ENCODE measurements at places on chromosomes 2 and 18. TPM values are rescaled to one million over a fixed set of nuclear protein-coding genes. Genes with fewer than 3 reads are reported as not detected.
A peak's percentile ranks its signal among the peaks of the same experiment; 100 is the strongest.

Gene OTX1
- total RNA-seq: not detected

Gene EML6
- 5.9 TPM for total RNA-seq

Gene RPE
- total RNA-seq: 35.5 TPM

Gene RALB
- total RNA-seq: 49.3 TPM

DNA sequence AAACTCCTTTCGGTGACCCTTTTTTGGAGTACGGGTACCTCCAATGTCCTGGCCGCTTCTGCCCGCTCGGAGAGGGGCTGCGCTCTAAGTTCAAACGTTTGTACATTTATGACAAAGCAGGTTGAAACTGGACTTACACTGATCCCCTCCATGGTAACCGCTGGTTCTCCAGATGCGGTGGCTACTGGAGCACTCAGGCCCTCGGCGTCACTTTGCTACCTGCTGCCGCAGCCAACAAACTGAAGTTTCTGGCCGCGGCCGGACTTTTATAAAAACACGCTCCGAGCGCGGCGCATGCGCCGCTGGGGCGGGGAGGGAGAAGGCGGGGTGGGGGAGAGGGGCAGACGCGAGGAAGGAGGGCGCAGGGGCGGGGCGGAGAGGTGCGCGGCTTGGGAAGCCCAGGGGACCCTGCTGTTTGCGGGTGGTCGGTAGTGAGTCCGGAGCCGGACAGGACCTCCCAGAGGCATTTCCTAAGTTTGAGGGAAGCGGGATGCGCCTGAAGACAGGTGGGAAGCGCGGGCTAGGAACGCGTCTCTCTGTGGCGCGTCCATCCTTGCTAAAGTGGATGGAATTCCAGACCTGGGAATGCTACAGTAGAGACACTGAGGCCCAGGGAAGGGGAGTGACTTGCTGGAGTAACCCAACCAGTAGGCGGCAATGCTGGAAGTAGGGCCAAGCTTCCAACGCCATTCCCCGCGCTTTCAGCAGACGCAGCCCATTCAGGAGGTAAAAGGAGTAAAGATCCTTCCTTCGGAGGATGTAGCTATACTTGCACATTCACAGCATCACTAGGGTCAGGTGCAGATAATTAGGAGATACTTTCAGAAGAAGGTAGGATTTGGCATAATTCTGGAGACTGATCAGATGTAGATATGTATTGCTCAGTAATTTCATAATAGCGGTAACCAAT, at the start of gene CXCR4:
CXCR4 (minus strand) TSS at position 241 of the 910 bp plus-strand sequence; CDS start at position 152, 89 bp downstream.
- peak; percentile 79 for DNase-seq
- peak within 1 kb of the TSS; percentile 68 for H3K4me3 ChIP-seq
- peaks cover 14% of the 10 kb centered on the region for H3K36me3 ChIP-seq

DNA sequence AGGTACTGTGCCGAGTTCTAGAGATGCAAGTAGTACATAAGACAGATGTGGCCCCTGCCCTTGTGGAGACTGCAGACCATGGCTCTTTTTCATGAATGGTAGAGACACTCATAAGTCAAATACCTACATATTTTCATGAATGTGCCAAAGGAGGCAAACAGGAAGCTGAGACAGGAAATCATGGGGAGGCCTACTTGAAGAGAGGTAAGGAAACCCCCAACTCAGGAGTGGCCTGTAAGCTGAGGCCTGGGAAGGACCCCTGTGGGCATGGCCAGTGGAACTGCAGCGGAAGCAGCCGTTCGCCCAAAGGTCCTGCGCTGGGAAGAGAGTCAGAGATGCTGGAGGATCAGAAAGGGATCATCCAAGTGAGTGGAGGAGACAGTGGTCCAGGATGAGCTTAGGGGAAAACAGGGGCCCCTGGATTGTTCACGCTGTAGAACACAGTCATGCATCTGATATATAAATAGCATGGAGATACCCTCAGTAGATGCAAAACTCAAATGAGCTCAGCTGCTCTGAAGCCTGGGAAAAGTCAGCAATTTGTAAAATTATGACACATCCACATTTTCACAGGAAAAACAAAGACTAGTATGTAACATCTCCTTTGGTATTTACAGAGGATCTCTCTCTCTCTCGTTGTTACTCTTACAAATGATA, 228.9 kb downstream of the NEDD4L start:
- no peaks in the 10 kb centered on the region for H3K27me3 ChIP-seq
- DNase-seq: no peak
- no peak overlapping the region for H3K27ac ChIP-seq
- no peaks in the 10 kb centered on the region for H3K4me1 ChIP-seq
- no peaks in the 10 kb centered on the region for H3K36me3 ChIP-seq

- H3K36me3 ChIP-seq: no peaks in the 10 kb centered on the region
- no peaks in the 10 kb centered on the region for H3K4me1 ChIP-seq
- H3K27me3 ChIP-seq: no peaks in the 10 kb centered on the region
- no peak for DNase-seq
- H3K4me3 ChIP-seq: no peak overlapping the region
Measured at GRCh38 chr18:13580991-13581390, 145.4 kb downstream of the FAM210A start.

DNA sequence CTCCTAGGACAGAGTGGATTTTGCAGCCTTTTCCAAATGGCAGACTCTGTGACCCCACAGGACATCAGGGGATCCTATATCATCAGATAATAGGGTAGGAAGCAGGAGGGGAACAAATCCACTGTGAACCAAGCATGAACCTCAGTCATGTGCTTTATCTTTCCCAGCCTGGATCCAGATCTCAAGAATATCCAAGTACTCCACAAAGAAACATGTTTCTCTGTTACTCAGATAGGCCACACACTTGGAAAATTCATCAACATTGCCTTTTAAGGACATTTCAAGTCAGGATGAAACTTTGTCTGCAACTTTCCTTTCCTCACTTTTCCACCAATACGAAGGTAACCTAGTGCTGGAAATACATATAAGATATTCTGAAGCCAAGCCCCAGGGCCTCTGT, 85.8 kb downstream of the RDH14 start:
- H3K36me3 ChIP-seq: no peaks in the 10 kb centered on the region
- no peak overlapping the region for H3K4me3 ChIP-seq
- H3K27ac ChIP-seq: no peak overlapping the region
- no peaks in the 10 kb centered on the region for H3K4me1 ChIP-seq
- no peak for DNase-seq

- no peaks in the 10 kb centered on the region for H3K27me3 ChIP-seq
- H3K4me1 ChIP-seq: peaks cover 15% of the 10 kb centered on the region
- H3K27ac ChIP-seq: no peak overlapping the region
- no peak overlapping the region for H3K4me3 ChIP-seq
- DNase-seq: no peak
Measured at GRCh38 chr2:226839951-226840350, 4.1 kb downstream of the RHBDD1 start.

DNA sequence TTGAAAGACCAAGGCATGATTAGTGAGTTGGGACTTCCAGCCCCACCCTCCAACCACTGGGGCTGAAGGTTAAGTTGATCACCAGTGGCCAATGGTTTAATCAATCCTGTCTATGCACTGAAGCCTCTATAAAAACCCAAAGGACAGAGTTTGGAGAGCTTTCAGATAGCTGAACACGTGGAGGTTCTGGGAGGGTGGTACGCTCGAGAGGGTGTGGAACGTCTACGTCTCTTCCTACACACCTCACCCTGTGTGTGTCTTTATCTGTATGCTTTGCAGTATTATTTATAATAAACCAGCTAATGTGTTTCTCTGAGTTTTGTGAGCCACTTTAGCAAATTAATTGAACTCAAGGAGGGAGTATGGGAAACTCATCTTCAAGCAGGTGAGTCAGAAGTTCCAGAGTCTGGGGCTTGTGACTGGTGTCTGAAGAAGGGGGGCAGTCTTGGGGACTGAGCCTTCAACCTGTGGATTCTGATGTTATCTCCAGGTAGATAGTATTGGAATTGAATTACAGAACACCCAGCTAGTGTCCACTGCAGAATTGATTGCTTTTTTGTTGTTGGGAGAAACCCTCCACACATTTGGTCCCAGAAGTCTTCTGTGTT, 20.3 kb downstream of the ACTR3 start:
- H3K4me1 ChIP-seq: no peaks in the 10 kb centered on the region
- H3K4me3 ChIP-seq: no peak overlapping the region
- H3K27me3 ChIP-seq: no peaks in the 10 kb centered on the region
- H3K27ac ChIP-seq: no peak overlapping the region

GRCh38 chr2:180385601-180386201, 378.6 kb upstream of the CWC22 start:
- no peak overlapping the region for H3K27ac ChIP-seq
- H3K4me3 ChIP-seq: no peak overlapping the region
- no peaks in the 10 kb centered on the region for H3K4me1 ChIP-seq

DNA sequence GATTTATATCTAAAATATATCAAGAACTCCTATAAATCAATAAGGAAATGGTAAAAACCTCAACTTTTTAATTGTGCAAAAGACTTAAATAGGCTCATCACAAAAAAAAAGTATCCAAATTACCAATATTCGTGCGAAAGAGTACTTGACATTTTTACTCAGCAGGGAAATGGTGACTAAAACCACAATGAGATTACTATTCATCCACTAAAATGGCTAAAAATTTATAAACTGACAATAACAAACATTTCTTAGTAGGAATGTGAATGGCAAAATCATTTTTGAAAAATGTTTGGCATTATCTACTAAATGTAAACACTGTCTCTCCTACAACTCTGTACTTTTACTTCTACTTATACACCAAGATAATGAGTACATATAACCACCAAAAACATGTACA, 184.8 kb upstream of the RND3 start:
- DNase-seq: no peak
- no peak overlapping the region for H3K27ac ChIP-seq
- H3K27me3 ChIP-seq: no peaks in the 10 kb centered on the region

GRCh38 chr2:118122594-118123281, 34.5 kb downstream of the INSIG2 start:
- no peak for DNase-seq
- H3K4me3 ChIP-seq: no peak overlapping the region
- no peak overlapping the region for H3K27ac ChIP-seq
- H3K4me1 ChIP-seq: no peaks in the 10 kb centered on the region

DNA sequence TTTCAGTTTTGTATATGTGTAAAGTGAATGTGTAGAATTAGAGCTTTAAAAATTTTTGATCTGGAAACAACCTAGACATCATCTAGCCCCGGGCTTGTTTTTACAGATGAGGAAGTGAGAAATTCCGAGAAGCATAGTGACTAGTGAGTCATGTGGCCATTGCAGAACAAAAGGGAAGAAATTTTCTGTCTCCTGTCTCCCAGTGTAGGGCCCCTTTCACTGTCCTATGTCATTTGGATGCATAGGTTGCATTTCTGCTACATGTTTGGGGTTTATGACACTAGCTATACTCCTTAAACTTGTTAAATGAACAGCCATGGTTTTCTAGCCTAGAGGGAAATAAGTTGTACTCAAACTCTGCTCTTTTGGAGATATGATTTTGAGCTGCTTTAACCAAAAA, 84.6 kb downstream of the PLCL1 start:
- no peaks in the 10 kb centered on the region for H3K4me1 ChIP-seq
- DNase-seq: no peak
- no peaks in the 10 kb centered on the region for H3K36me3 ChIP-seq
- no peak overlapping the region for H3K4me3 ChIP-seq

DNA sequence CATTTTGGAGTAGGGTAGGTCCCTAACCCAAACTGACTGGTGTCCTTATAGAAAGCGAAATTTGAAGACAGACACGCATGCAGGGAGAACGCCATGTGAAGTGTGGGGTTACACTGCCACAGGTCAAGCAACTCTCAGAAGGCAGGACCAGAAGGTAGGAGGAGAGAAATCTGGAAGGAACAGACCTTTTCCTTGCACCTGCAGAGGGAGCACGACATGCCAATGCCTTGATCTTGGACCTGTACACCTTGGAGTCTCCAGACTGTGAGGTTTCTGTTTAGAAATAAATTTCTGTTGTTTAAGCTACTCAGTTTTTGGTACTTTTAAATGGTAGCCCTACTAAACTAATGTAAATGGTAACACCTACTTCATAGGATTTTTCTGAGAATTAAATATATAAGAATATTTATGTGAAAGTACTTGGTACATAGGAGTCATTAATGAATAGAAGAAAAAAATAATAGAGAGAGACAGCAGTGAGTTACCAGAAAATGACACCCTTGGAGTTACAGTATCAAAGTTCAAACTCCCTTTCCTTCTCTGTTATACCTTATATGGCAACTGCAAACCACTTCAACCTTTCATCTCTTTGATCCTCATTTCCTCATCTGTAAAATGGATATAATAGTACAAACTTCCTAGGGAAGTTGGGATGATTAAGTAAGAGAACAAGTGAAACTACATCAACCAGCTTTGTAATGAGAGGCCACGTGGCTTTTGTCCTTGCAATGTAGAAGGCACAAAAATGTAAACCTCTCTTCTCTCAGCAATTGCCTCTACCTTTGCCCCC, 184.9 kb upstream of the PARD3B start:
- H3K27me3 ChIP-seq: no peaks in the 10 kb centered on the region
- DNase-seq: no peak

- H3K27me3 ChIP-seq: no peaks in the 10 kb centered on the region
- no peaks in the 10 kb centered on the region for H3K36me3 ChIP-seq
- H3K4me1 ChIP-seq: no peaks in the 10 kb centered on the region
- DNase-seq: no peak
Measured at GRCh38 chr2:59149271-59149670, 908.1 kb upstream of the FANCL start.

DNA sequence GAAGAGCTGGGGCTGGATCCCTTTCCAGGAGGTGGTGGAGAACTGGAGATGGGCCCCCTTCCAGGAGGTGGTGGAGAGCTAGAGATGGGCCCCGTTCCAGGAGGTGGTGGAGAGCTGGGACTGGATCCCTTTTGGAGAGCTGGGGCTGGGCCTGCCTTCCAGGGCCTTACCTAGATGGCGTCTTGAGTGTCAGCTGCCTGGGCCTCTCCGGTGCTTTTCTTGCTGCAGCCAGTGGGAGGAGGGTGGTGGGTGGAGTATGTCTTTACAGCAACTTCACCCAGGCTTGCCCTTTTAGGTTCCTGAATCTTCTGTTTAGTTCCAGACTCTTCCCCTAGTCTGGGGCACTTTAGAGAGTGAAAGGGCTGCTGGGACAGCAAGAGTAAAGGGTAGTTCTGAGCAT, 19.1 kb upstream of the TXNDC2 start:
- H3K36me3 ChIP-seq: no peaks in the 10 kb centered on the region
- H3K27ac ChIP-seq: no peak overlapping the region
- no peaks in the 10 kb centered on the region for H3K27me3 ChIP-seq
- H3K4me3 ChIP-seq: no peak overlapping the region
- peaks cover 5% of the 10 kb centered on the region for H3K4me1 ChIP-seq

DNA sequence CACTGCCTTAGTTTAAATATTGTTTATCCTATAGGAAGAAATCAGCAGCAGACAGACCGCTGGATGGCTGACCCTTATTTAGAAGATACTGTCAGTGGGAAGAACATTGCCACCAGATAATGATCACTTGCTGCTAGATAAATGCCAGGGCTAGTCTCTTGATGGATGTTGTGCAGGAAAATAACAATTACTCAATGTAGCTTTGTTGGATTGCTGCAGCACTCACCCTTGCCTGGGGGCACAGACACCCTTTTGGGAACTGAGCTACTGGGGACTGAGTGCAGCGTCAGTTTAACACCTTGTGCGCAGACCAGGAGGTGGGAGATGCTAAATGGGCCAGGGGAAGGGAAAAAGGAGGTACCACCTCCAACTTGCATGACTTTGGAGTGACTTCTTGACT, 64.2 kb upstream of the CAPN13 start:
- no peak overlapping the region for H3K27ac ChIP-seq
- no peaks in the 10 kb centered on the region for H3K27me3 ChIP-seq
- H3K4me3 ChIP-seq: no peak overlapping the region
- DNase-seq: no peak
- no peaks in the 10 kb centered on the region for H3K4me1 ChIP-seq
- no peaks in the 10 kb centered on the region for H3K36me3 ChIP-seq
